Fibroblast of lung (primary cell): ENCODE measurements at places on chromosomes 2 and 18. TPM values are rescaled to one million over a fixed set of nuclear protein-coding genes. Genes with fewer than 3 reads are reported as not detected.

DNA sequence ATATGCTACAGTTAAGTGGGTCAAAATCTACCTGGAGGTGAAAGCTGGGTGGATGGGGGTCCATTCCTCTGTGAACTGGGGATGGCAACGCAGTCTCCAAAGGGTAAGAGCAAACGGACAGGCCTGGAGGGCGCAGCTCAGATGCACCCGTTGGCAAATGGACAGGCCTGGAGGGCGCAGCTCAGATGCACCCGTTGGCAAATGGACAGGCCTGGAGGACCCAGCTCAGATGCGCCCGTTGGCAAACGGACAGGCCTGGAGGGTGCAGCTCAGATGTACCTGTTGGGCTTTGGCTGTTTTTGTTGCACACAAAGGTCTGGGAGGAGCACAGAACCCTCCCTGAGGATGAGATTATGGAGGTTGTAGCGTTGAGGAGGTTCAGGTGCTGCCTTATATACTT, 33.7 kb downstream of the RBFA start:
- no peaks in the 10 kb centered on the region for H3K4me1 ChIP-seq
- no peak for DNase-seq
- H3K27me3 ChIP-seq: no peaks in the 10 kb centered on the region
- no peak overlapping the region for H3K27ac ChIP-seq
- no peak overlapping the region for H3K4me3 ChIP-seq

DNA sequence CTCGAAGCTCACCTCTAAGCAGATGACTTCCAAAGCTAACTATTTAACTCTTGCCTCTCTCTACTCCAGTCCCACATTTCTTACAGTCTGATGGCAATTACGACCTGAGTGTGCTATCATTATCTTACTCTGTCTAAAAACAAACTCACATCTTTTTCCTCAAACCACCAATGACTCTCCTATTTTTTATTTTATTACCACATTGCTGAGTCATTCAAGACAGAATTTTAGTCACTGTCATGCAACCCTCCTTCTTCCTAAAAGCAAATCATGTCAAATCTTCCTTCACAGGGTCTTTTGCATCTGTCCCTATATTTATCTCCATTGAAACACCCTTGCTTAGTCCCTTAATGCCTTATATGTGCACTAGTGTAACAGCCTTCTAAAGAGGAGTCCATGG, 34.6 kb upstream of the C2orf15 start:
- no peak for DNase-seq
- H3K4me1 ChIP-seq: no peaks in the 10 kb centered on the region
- no peak overlapping the region for H3K27ac ChIP-seq

DNA sequence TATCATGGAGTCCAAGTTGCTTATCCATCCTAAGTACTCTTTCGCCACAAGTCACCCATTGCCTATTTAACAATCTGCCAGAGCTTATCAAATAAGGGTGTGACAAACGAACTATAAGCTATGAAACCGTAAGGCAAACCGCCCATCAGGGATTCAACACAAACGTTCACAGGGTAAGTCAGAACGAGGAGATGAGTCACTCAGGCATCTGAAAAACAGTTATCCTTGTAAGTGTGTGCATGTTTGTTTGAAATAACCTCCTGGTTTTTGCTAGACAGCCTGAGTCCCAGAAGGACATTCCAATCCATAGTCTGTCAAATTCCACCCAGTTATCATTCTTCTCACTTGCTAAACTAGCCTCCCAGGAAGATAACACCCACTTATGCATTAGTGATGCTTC, 299.1 kb downstream of the PAX3 start:
- no peaks in the 10 kb centered on the region for H3K36me3 ChIP-seq
- no peaks in the 10 kb centered on the region for H3K27me3 ChIP-seq
- no peaks in the 10 kb centered on the region for H3K4me1 ChIP-seq
- no peak overlapping the region for H3K4me3 ChIP-seq
- H3K27ac ChIP-seq: no peak overlapping the region
- peak; percentile 93 for DNase-seq

GRCh38 chr2:30403592-30404312, 43.3 kb upstream of the LCLAT1 start:
- no peak overlapping the region for H3K4me3 ChIP-seq
- peaks cover 18% of the 10 kb centered on the region for H3K4me1 ChIP-seq
- no peak overlapping the region for H3K27ac ChIP-seq

DNA sequence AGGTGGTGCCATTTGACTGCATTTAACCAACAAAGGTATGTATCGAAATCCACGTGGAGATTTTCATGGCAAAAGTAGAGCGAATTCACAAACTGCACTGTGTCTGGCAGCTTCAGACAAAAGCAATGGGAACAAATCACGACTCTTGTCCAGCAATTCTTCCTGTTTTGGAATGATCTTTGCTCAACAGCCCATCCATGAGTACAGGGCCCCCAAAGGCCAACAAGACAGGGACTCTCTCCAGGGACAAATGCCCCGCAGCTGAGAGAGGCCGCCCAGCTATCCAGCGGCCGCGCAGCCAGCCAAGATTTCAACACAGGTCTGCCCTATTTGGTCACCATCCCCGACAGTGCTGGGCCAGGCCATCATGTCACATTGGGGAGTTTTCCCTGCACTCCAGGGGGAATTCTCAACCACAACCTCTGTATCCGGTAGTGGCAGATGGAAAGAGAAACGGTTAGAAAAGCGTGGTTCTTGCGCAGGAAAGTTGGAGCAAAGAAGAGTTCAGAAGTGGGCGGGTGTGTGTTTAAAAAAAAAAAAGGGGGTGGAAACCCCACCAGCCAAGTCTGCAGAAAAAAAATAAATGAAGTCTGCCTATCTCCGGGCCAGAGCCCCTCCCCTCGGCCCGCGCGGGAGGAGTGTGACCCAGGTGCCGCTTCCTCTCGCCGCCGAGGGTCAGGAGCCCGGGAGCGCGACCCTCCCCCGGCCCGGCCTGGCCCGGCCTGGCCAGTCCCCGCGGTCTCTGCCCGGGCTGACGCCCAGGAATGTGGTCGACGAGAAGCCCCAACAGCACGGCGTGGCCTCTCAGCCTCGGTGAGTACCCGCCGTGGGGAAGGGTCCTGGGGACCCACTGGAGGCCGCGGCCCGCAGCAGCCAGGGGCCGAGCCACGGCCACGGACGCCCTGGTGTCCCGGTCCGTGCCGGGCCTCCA, at the start of gene GYPC:
Gene GYPC, plus strand, starts transcription at position 659 of the 931 bp plus-strand sequence. Its CDS starts 106 bp downstream, at position 765.
- H3K27me3 ChIP-seq: no peaks in the 10 kb centered on the region
- H3K27ac ChIP-seq: peak within 1 kb of the TSS; percentile 98
- H3K4me1 ChIP-seq: peaks cover 14% of the 10 kb centered on the region
- DNase-seq: peak; percentile 83

DNA sequence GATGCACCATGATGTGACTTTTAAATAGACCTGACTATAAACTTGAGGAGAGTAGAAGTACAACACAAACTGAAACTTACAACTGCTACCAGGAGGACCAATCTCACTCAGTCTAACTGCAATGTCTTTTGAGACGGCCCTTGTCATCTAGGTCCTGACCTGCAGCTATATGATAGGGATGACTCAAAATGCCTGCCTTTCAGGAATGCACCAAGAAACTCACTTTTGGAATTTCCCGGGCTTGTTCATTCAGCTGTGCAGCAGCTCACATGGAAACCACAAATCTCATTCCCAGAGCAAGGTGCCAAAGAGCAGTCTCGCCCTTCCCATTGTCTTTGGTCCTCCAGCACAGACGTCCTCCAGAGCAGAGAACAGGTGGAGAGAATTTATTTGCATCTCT, 113.7 kb downstream of the SPOPL start:
- H3K4me1 ChIP-seq: no peaks in the 10 kb centered on the region
- H3K36me3 ChIP-seq: no peaks in the 10 kb centered on the region
- no peak overlapping the region for H3K27ac ChIP-seq
- no peak overlapping the region for H3K4me3 ChIP-seq
- no peak for DNase-seq

SLC5A7 gene
- not detected in 2 replicates for total RNA-seq
